ENCODE measurements at places on chromosomes 12 and 14.

GRCh38 chr12:53695152-53696145 is 19.6 kb upstream of the ATP5MC2 start:
- DNase-seq: peak; percentile 74

GRCh38 chr12:13099066-13099843 is 4.2 kb downstream of the GSG1 start:
- no peak for DNase-seq

GRCh38 chr12:90166671-90167070 is 458.0 kb upstream of the ATP2B1 start:
- no peak for DNase-seq

DNA sequence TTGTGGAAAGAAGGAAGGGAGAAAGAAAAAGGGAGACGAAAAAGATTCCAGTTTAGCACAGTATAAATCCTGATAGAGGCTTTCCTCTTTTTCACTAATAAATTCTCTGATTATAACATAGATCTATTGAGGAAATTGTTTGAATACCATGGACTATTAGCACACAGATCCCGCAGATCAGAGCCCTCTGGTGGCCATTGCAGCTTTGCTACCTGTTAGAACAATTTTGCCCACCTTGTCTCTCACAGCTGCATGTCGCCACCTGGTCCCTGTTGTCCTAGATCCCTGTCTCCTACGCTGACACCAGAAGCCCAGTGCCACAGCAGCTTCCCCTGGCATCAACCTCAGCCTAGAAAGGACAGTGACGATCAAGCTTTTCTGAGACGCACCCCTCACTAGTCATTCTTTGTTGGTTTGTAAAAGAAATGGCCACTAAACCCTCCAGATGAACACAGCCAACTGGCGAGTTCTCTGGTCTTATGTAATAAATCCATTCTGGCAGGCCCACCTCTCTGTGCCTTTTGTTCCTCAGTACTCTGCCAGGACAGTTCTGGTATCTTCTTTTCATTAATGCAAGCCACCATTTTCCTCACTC is 9.9 kb downstream of the GPHB5 start:
- DNase-seq: peak; percentile 58

DNA sequence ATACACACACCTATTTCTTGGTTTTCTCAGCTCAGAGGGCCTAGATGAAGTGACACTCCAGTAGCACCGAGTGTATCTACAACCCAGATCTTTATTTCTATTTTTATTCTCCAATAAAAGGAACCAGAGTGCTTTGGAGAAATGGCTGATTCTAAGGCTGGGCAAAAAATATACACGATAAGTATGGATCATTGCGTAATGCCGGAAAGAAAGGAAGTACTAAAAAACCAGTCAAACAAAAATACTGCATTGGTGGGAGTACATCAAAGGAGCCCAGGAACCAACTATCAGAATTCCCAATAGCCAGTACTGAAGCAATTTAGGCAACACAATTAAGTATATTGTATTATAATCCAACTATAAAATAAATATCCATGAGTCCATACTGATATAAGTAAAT is 400.9 kb upstream of the CCDC196 start:
- no peak for DNase-seq

Data from HAP-1 (cell line).